Stimulated activated CD8-positive, alpha-beta memory T cell treated with anti-CD3 and anti-CD28 coated beads, Interleukin-4, amount 100 ng/mL, for 4 hours (primary cell): ENCODE measurements at places on chromosomes 4 and X.
A peak's percentile ranks its signal among the peaks of the same experiment; 100 is the strongest.

GRCh38 chr4:122539861-122540465 is 80.9 kb downstream of the IL21 start:
- no peak for DNase-seq

DNA sequence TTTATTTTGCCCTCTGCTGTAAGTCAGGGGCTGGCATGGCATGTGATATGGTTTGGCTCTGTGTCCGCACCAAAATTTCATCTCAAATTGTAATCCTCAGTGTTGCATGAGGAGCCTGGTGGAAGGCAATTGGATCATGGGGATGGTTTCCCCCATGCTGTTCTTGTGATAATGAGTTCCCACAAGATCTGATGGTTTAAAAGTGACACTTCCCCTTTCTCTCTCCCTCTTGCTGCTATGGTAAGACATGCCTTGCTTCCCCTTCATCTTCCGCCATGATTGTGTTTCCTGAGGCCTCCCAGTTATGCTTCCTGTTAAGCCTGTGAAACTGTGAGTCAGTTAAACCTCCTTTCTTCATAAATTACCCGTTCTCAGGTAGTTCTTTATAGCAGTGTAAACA is 72.0 kb upstream of the MSX1 start:
- DNase-seq: no peak

- DNase-seq: no peak
Observed at GRCh38 chrX:8405631-8406030, 59.0 kb upstream of the VCX3B start.

DNA sequence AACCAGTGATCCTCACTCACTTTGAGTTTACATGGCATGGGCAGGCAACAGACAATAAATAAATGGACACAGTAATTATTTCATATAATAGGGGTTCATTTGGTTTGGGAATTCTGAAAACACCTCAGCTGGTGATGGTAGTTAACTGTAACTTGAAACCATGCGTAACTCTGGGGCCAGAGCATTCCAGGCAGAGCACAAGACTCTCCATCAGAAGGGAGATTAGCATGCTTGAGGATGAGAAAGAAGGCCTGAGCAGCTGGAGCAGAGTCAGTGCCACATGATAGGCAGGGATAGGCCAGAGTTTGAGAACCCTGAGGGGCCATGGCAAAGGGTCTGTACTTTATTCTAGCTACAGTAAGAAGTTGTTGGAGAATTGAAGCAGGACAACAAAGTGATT is 56.3 kb upstream of the CXCL8 start:
- DNase-seq: no peak

DNA sequence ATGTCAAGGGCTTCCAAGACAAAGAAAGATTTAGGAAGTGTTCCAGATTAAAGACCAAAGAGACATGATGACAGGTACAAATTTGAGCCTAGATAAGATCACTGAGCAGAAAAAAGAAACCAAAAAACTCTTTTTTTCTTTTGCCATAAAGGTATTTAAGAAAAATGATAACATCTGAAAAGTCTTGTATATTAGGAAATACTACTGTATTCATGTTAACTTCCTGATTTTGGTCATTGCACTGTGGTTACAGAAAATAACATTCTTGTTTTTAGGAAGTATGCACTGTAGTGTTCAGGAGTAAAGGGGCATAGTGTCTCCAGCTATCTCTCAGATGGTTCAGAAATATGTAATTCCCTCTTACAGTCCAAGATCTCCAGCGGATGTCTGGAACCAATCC is 37.1 kb downstream of the RWDD4 start:
- no peak for DNase-seq

DNA sequence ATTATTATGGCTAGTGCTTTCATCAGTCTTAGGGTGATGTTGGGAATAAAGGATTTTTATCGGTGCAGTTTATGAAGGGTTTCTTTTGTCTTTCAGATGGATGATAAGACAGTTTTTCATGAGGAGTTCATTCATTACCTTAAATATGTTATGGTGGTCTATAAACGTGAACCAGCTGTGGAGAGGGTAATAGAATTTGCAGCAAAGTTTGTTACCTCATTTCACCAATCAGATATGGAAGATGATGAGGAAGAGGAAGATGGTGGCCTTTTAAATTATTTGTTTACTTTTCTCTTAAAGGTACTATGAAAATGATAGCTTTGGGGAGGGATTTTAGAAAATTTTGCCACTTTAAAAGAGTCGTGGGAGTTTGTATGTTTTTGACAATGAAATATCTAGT is 1.3 kb downstream of the NCAPG start:
- DNase-seq: no peak

- DNase-seq: no peak
Observed at GRCh38 chr4:145531859-145532258, 50.2 kb downstream of the SMAD1 start.

- DNase-seq: no peak
Observed at GRCh38 chr4:56085275-56085674, 136.5 kb downstream of the CEP135 start.

- no peak for DNase-seq
Observed at GRCh38 chrX:110034036-110034435, 31.1 kb downstream of the TMEM164 start.

GRCh38 chr4:22170353-22170752 is 221.8 kb upstream of the KCNIP4 start:
- DNase-seq: no peak

- peak; percentile 35 for DNase-seq
Observed at GRCh38 chrX:65596270-65597034, 61.9 kb upstream of the LAS1L start.

DNA sequence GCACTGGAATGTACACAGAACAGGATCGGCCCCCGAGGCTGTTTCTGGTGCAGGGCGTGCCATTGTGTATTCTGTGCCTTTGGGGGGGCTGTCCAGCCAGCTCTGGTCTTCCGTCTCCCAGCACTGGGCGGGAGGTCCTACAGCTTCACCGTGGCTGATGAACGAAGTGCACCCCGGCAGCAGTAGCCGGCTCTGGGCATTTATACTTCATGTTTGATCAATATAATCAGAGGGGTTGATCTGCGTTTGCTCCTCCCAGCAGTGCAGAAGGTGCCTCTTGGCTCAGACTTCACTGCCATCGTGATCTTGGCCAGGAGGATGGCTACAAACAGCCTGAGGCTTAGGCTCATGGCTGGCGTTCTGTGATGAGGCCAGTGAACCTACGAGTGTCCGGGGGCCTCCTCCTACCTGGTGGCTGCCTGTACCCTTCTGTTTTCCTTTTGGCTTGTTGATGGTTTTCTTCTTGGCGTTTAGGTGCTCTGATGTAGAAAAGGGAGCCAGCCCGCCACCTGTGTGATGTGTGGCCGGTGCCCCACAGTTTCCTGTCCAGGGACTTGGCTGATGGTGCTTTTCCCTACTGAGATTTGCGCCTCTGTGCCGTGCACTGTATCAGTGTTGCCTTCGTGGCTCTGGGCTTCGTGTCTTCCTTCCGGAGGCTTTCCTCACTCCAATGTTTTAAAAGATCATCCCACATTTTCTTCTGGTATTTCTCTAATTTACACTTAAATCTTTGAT is 31.2 kb upstream of the HGFAC start:
- DNase-seq: no peak

DNA sequence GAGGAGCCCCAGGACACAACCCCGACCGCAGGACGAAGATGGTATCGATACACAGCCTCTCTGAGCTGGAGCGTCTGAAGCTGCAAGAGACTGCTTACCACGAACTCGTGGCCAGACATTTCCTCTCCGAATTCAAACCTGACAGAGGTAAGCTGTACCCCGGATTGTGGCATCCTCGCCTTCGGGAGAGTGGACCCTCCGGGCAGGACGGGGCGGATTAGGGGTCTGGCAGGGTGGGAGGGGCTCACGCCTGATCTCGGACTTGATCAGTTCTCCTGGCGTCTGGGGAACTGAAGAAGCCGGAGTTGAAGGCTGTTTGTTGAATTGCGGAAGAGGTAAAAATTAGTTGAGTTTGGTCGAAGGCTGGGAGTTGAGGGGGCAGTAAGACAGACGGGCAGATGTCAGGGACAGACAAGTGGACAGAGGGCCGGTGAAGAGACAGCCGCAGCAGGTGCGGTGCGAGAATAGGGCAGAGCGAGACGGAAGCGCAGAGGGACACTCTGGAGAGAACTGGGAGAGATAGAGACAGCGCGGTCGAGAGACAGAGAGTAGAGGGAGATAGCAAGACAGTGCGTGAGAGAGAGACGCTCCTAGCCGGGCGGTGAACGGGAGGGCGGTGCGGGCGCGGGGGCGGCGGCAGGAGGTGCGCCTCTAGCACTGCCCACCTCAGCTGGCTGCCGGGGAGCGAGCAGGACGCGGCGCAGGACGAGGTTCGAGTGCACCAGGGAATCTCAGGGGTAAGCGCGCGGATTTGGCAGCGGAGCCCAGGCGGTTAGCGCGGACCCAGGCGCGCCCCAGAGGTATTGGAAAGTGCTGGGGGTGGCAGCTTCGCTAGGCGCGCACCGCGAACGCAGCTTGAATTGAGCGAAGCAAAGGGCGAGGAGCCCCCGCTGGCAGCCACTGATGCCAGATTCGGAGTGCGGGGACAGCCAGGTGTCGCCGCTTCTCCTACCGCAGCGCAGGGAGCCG is 23.9 kb downstream of the ARHGAP36 start:
- no peak for DNase-seq

GRCh38 chrX:104392350-104392749 is 137.6 kb upstream of the ESX1 start:
- DNase-seq: no peak

GRCh38 chr4:42104521-42104920 is 47.9 kb downstream of the BEND4 start:
- DNase-seq: no peak

DNA sequence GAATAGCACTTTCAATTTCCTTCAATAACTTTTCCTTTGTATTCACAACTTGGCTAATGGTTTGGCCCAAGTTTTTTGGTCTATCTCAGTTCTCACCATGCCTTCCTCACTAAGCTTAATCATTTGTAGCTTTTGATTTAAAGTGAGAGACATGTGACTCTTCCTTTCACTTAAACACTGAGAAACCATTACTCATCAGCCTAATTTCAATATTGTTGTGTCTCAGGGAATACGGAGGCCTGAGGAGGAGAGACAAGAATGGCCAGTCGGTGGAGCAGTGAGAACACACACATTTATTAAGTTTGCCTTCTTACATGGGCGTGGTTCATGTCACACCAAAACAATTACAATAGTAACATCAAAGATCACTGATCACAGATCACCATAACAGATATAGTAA is 56.7 kb downstream of the TSPAN5 start:
- no peak for DNase-seq

DNA sequence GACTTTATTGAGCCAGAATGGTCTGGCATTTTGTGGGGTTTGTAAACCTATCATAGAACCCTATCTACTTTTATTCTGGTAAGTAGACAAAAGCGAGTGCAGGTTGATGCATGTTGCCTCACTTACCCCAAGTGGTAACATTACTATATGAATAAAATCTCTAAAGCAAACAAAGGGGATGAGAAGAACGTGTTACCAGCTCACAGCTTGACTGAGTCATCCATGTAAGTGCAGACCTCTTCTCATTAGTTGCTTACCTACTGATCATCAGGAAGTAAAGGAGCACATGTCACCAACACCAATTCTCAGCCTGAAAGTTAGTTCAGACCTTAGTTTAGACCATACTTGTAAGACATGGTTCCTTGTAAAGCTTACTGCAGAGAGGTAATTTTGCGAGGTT is 1328.3 kb downstream of the C4orf33 start:
- DNase-seq: no peak

DNA sequence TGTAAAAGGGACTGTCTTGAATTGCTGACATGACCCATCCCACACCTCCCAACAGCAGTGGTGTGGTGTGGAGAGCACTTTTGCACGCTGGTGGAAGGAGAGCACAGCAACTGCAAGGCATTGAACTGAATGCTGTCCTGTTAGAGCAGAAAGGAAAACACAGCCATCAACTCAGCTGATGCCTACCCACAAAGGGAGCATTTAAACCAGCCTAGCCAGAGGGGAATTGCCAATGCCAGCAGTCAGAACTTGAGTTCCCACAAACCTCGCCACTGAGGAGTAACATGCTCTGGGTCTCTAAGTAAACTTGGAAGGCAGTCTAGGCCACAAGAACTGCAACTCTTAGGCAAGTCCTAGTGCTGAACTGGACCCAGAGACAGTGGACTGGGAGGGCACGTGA is 31.9 kb downstream of the MAGED4 start:
- no peak for DNase-seq

GRCh38 chr4:106201373-106201772 is 114.6 kb downstream of the TBCK start:
- no peak for DNase-seq

DNA sequence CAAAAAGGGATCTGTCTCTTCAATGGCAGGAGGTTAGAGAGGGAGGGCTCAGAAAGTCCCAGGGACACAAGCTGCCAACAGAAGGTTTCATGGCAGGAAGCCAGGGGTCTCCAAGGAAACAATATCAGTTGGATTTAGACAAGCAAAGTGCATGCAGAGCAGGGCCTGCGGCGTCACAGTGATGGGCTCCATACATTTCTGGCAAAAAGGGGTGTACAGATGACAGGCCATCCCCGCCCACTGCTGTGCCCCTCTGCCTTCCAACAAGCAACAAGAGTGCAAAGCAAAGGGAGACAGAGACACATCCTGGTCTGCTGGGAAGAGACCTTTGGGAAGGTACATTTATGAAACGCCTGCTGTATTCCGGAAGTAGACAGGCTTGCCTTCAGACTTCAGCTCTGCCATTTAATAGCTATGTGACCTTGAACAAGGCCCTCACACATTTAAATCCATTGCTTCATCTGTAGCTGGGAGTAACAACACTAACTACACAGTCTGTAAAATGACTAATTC is 121.2 kb downstream of the AFAP1 start:
- no peak for DNase-seq

DNA sequence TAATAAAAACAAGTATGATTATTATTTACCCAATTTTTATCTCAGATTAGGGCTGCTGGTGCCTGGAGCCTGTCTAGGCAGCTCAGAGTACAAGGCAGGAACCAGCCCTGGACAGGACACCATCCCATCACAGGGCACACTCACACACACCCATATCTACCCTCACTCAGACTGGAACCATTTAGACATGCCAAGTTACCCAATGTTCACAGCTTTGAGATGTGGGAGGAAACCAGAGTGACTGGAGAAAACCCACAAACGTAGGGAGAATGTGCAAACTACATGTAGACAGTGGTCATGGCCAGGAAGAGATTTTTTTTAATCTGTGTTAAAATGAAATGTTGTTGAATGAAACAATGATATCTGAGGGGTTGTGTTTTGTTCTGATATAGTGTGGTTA is 35.7 kb upstream of the ADGRA3 start:
- DNase-seq: no peak

DNA sequence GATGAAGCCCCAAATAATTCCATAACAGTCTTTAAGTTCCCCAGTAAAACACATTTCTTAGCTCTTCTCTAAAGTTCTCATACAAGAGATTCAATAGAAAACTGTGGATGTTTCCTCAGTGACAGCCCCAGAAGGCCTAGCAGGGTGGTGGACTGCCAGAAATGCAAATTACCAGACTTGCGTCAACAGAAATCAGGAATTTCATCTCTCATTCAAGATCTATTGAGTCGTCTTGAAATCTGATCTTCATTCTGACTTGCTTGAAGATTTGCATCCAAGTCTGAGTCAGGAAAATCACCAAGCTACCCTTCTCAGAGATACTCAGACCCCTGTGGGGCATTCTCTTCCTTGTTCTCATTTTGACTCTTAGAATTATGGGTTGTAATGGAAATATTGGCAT is 68.9 kb upstream of the NDP start:
- no peak for DNase-seq

GRCh38 chr4:182600093-182600492 is 317.1 kb downstream of the DCTD start:
- DNase-seq: no peak
